ENCODE measurements at places on chromosomes 2 and 18.

DNA sequence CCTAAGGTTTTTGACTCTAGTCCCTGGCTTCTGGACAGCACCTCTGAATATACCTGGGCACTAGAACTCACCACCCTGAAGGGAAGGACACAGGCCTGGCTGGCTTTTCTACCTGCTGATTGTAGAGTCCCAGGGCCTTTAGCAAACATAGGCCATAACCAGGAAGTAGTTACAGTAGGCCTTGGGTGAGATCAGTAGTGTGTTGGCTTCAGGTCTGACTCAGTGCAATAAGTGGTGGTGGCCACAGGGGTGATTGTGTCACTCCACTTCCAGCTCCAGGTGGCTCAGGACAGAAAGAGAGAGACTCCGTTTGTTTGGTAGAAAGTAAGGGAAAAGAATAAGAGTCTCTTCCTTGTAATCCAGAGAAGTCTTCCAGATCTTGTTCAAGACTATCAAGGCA is 101.7 kb upstream of the LGALSL start:
- no peak for DNase-seq

GRCh38 chr18:53070788-53071187 is 730.8 kb downstream of the DCC start:
- DNase-seq, result no peak

GRCh38 chr2:179862898-179863458 is 1.6 kb upstream of the ZNF385B start:
- DNase-seq, result no peak

GRCh38 chr2:28488858-28489575 is 6.8 kb upstream of the PLB1 start:
- DNase-seq, result no peak

GRCh38 chr2:56118474-56118873 is 65.3 kb upstream of the CCDC85A start:
- DNase-seq, result no peak

- DNase-seq, result no peak
These were observed 1416.2 kb downstream of the LRP1B start for GRCh38 chr2:140714586-140714985.

- no peak for DNase-seq
These were observed 6.8 kb downstream of the B4GALT6 start for GRCh38 chr18:31677592-31677991.

DNA sequence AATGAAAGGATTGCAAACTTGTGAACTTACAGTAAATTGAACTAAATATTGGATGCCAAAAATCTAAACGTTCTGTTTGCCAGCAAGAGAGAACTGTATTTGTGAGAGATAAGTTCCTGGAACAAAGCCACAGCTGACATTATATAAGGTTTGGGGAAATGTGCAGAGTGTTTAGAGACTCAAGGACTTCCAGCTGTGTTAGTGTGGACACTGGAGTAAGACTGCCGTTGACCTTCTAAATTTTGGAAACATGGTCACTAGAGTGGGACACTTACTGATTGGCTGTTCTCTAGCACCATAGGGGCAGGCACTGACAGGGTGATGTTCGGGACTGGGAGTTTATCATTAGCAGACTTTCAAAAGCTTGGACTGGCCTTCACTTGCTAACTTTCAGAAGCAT is 40.5 kb downstream of the SCN9A start:
- no peak for DNase-seq

DNA sequence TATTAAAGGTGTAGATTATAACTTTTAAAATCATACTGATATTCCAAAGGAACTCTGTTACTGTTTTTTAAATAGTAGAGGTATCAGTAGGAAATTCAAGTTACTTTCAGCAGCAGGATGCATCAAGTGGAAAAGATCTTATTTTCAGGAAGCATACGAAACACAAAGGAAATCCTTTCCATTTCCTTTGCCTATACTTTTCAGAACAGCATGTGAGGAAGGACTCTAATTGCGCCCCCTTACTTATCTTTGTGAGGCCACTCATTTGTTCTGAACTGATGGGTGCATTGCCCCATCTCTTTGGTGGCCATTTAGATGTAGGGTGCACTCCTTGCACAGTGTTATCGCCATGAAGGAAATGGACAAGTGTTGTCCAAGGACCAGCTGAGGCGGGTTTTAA is 145.3 kb downstream of the BABAM2 start:
- no peak for DNase-seq

- DNase-seq, result no peak
These were observed 44.3 kb downstream of the LPIN2 start for GRCh38 chr18:2968606-2969005.

DNA sequence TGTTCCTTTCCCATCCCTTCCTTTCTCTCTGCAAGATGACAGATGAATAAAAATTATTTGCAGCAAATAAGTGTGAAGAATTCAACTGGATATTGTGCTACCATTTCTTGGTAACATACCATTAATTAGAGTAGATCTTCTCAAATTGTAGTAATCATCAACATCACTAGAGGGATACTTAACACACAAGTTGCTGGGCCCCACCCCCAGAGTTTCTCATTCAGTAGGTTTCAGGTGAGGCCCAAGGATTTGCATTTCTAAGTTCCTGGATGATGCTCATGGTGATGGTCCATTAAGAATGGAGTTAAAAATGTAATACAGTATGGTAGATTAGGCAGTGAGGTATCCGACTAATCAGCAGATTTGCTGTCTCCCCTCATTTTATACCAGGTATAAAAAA is 594.0 kb downstream of the ERBB4 start:
- DNase-seq, result no peak

- DNase-seq, result no peak
These were observed 1.3 kb downstream of the TMEM37 start for GRCh38 chr2:119432851-119433522.

DNA sequence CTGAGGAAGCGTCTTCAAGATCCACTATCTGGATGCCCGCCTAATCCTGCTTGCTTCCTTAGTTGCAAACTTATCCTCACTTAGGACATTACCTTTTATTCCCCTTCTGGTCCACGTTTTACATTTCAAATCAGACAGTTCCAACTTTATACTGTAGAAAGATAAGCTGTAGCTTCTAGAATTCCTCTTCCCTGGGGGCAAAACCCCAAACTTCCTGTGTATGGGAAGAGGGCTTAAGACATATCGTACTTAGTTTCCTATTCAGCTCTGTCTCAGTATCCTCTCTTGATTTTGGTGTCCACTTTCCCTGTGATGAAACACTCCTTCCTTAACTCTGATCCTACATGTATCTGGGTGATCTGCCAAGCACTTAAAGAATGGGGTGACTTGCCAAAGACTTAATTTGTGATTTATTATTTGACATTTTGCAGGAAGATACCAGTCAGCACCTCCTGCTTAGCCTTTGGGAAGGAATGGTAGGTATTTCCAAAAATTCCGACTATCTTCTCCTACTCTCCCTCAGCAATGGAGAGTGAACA is 245.2 kb downstream of the CDCA7 start:
- no peak for DNase-seq

DNA sequence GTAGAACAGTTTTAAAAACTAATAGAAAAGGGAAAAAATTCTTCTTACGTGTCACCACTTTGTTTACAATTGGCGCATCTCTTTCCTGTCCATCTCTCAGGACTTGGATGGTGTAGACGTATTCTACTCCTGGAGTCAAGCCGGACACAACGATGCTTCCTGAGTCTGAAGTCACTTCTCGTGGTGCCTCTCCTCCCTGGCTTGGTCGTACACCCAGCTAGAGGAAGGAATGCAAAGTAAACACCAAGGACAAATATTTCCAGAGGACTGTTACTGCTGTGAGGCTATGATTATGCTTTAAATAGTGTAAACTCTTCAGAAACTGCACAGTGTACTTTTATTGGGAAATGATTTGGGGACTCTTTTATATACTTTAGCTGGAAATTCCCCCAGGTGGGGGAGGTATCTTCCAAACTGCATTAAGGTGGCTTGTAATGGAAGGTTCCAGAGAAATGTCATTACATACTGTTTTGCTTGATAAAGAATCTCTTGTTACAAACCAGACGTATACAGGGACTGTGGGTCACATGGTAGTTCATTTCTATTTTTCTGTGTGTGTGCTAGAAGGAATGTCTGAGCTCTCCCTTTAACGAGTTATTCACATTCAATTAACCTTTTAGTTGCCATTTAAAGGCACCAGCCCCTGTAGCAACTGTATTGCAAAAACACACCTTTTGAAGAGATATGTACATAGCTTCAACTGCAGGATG is 38.1 kb downstream of the FN1 start:
- DNase-seq, result no peak

- DNase-seq, result no peak
These were observed 171.6 kb downstream of the DIS3L2 start for GRCh38 chr2:232133078-232133477.

- DNase-seq, result no peak
These were observed 161.7 kb downstream of the PARD3B start for GRCh38 chr2:204706939-204707338.

GRCh38 chr2:39731546-39731945 is 47.5 kb downstream of the THUMPD2 start:
- DNase-seq, result no peak

DNA sequence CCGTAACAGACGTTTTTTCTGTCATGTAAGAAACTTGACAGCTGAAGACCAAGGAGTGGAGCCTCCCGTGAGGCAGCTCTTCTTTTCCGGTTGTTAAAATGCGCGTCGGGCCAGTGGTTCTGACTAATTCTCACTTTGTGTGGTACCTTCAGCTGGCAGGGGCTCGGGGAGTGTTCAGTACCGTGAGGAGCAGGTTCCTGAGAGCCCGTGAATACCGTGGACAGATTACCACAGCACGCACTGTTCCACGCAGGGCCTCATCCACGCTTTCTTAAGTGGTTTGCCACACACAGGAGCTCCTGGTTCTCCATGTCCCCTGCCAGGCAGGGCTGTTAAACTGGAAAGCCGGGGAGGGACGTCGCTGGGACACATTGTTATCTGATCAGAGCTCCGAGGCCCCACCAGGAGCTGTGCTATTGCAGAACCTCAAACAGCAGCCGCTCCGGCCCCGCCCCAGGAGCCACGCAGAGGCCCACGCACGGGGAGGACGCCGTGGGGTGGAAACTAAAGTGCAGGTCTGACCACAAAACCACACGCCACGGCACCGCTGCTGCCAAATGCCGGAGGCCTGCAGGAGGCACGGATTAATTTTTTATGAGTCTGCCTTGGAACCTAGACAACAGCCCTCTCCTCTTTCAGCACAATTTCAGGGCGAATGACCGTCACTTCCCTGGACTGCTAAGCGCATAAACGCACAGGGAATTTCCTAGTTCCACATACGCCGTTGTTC is 43.3 kb downstream of the NFATC1 start:
- no peak for DNase-seq

DNA sequence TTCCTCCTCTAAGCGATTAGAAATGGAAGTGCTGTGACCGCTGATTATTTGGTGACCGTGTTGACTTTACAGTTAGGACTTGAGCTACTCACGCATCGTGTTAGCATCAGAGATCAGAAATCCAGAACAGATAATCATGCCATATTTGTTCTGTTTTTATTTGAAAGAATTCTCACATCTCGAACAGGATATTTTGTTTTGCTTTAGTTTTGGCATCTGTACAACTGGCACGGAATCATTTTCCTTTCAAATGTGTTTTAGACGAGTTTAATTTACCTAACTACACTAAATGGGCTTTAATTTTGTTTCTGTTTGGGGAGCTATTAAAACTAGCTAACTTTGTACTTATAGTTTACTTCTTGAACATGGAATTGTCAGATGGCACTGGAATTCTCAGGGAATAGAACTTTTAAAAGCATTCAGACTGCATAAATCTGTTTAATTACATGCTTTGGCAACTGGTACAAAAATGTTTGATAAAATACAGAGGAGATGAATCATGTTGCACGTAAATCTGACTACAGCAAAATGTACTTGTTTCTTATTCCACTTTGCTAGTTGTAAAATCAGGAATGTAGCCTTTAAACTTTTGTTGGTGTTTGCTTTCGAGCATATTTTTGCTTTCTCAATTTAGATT is 1.4 kb downstream of the ITPRID2 start:
- peak; percentile 46 for DNase-seq

DNA sequence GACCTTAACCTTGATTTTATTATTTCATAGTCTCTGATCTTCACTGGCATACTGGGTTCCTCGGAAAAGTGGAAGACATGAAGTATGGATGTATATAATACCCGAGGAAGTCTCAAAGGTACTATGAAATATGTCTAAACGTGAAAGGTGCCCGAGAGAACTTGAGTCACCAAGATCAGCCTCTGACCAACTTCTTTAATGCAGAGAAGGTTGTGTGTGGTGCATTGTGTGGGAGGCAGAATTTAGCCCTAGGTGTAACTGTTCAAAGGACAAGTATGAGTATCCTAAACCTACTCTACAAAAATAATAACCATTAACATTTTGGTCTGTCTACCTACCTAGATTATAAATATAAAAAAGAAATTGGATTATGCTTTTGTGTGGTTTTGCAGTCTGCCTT is 36.1 kb downstream of the OSBPL6 start:
- DNase-seq, result no peak

DNA sequence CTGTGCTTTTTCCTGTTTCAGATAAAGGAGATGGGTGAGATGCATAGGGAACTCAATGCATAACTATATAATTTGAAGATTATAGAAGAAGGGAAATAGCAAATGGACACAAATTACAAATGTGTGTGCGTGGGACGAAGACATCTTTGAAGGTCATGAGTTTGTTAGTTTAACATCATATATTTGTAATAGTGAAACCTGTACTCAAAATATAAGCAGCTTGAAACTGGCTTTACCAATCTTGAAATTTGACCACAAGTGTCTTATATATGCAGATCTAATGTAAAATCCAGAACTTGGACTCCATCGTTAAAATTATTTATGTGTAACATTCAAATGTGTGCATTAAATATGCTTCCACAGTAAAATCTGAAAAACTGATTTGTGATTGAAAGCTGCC is 16.4 kb upstream of the MSH2 start:
- no peak for DNase-seq

GRCh38 chr2:212915121-212915782 is 236.2 kb downstream of the IKZF2 start:
- DNase-seq, result no peak

- DNase-seq, result peak; percentile 31
These were observed 13.0 kb downstream of the ANTXR1 start for GRCh38 chr2:69026026-69026425.

- DNase-seq, result no peak
These were observed 45.4 kb downstream of the SLC16A14 start for GRCh38 chr2:230023313-230023712.

GRCh38 chr2:43333656-43334144 is 107.3 kb upstream of the ZFP36L2 start:
- DNase-seq, result no peak

GRCh38 chr18:55007602-55008001 is 48.3 kb upstream of the CCDC68 start:
- no peak for DNase-seq

DNA sequence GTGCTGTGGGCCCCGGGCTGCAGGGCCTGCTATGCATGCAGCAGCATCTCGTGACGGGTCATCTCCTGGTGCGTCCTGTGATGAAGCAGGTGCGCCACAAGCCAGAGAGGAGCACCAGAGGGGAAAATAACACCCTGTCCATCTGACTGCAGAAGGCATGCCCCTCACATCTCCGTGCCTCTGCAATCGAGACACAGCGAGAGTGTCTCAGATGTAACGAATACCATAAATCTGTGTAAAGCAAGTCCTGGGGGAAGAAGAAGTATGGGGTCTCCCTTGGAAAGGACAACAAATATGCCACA is 137.5 kb downstream of the PTGR3 start:
- no peak for DNase-seq

GRCh38 chr2:96531366-96531765 is 5.2 kb upstream of the ARID5A start:
- no peak for DNase-seq
